ENCODE measurements at places on chromosomes 16 and 17. TPM values are rescaled to one million over a fixed set of nuclear protein-coding genes. Genes with fewer than 3 reads are reported as not detected.

GPR179 gene
- not detected for total RNA-seq

OR3A2 gene
- not detected for total RNA-seq

IKZF3 gene
- total RNA-seq: 96.4 TPM

ASIC2 gene
- not detected for total RNA-seq

- DNase-seq: no peak
These were observed 500.7 kb downstream of the GRIN2A start for GRCh38 chr16:9681508-9681907.

DNA sequence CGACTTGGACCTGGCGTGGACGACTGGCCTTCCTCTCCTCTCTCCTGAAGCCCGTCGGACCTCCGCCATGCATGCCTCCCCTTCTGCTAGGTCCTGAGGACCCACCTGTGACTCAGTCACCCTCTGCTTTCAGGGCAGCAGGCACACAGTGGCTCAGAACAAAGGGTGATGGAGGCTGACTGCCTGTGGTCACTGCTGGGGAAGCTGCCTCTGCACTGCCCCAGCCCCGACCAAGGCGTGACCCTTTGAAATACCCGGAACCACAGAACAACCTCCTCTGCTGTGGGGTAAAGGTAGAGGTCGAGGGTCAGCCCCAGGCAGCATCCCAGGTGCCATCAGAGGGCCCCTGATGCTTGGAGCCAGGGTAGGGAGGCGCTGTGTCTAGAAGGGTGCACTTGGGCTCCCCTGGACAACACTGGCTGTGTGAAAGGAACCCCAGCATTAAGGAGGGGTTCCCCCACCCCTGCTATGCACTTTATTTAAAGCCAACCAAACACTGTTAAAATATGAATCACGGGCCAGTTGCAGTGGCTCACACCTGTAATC lies 12.5 kb upstream of the SLC4A1 start:
- no peak for DNase-seq

DNA sequence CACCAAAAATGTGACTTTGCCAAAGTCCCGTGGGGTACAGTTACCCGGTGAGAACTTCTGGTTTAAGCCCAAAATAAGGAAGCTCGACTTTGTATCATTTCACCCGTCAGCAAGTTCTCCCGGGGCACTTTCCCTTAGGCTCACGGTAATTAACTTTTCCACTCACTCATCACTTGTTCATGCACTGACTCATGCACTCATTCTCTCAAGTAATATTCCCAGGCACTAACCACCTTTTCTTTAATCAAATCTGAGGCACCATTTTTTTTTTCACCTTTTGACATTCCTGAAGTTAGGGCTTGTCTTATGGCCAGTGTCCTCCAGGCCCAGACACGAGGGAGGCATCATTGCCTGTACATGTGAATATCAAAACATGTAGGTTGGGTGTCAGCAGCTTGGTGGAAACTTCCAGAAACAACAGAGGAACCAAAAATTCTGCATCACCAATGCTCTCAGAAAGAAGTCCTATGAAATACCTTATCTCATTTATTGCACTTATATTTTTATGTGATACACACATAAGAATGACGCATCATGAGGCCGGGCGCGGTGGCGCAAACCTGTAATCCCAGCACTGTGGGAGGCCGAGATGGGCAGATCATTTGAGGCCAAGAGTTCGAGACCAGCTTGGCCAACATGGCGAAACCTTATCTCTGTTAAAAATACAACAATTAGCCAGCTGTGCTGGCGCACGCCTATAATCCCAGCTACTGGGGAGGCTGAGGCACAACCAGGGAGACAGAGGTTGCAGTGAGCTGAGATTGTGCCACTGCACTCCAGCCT lies 36.1 kb upstream of the ATP2C2 start:
- no peak for DNase-seq

- DNase-seq: no peak
These were observed 158.4 kb upstream of the IRX3 start for GRCh38 chr16:54444851-54445458.

DNA sequence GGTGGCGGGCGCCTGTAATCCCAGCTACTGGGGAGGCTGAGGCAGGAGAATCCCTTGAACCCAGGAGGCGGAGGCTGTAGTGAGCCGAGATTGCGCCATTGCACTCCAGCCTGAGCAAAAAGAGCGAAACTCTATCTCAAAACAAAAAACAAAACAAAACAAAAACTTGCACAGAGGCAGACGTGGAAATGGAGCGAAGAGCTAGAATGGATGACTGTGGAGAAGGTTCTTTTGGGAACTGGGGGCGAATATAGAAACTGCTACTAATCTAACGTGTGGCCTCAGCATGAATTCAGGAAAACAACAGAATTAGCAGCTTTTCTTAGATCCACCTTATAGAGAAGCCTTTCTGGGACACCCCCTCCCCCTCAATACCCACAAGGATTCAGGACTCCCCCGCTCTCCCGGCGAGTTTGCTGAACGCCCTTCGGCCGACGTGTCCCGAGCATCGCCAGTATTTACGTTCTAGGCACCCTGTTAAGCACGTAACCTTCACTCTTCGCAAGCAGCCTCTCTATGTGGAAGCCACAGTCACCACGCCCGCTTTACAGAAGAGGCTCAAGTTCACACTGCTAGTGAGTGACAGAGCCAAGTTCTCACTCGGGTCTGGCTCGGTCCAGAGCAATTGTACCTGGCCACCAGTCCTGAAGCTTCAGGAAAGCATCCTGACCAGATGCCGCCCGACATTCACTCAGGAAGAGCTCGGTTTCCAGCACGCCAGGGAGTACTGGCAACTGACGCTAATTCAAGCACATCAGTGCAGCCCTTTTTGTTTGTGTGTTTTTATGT lies 13.3 kb upstream of the ABR start:
- DNase-seq: no peak

DNA sequence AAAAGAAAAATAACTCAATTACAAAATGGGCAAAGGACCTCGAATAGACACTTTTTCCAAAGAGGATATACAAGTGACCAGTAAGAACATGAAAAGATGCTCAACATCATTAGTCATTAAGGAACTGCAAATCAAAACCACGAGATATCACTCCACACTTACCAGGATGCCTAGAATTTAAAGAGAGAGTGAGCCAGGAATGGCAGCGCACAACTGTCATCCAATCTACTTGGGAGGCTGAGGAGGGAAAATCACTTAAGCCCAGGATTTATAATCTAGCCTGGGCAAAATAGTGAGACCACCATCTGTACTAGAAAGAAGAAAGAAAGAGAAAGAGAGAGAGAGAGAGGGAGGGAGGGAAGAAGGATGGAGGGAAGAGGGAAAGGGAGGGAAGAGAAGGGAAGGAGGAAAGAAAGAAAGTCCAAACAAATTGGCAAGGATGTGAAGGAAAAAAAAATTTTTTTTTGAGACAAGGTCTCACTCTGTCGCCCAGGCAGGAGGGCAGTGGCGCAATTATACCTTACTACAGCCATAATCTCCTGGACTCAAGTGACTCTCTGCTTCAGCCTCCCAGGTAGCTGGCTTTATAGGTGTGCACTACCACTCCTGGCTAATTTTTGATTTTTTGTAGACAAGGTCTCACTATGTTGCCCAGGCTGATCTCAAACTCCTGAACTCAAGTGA lies 22.6 kb downstream of the TBX2 start:
- DNase-seq: no peak

All from GM12878 (cell line).